RPMI7951 (cell line): ENCODE measurements at places on chromosomes 6 and 20. TPM values are rescaled to one million over a fixed set of nuclear protein-coding genes. Genes with fewer than 3 reads are reported as not detected.
A peak's percentile ranks its signal among the peaks of the same experiment; 100 is the strongest.

Gene PLCB4
- 5.3 and 5.4 TPM in 2 replicates for total RNA-seq

DNA sequence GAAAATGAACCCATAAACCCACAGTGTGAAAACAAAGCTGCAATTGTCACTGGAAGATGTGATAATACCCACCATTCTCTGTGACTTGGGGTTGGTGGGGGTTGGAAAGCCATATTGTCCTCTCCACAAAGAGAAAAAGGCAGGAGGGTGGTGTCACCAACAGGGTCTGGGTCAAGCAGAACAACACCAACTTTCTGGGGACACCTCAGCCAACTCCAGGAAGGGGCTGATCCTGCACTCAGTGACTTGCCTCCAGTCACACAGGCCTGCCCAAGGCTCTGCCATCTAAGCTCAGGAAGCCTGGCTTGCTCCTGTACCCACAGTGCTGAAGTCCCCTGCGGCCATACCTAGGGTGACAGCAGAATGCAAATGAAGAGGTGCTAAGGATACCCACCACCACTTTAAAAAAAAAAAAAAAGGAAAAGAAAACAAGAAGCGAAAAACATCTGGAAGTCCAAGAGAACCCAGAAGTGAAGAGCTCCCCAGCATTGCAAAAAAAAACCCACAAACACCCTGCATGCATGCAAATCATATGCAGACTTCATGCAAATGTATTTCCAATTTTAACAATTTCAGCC lies 110.6 kb downstream of the PREX1 start:
- DNase-seq, result no peak

- DNase-seq, result peak; percentile 93
These were observed 35.4 kb upstream of the PIM1 start for GRCh38 chr6:37134396-37135191.

DNA sequence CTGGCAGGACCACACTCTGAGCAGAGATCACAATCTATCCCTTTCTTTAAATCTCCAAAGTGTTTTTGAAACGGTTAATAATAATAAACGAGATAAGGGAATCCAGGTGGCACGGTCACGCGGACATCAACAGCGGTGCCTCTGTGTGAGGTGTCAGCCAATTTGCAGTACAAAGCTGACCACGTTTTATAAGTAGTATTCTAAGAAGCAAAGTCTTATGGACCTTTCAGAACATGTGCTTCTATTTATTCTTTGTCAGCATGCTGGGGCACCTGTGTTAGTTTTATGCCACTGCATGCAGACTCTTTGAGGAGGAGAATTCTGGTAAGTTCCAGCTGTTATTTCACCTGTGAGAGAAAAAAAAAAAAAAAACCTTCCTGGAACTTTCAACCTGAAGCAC lies 39.0 kb upstream of the EXOC2 start:
- DNase-seq, result no peak

- peak; percentile 3 for DNase-seq
These were observed 52.9 kb upstream of the FABP7 start for GRCh38 chr6:122726649-122727048.
